ENCODE measurements at places on chromosomes 16 and 17.

GRCh38 chr17:7356072-7356549, 1.2 kb downstream of the TMEM95 start:
- H3K4me1 ChIP-seq = peaks cover 36% of the 10 kb centered on the region
- H3K27me3 ChIP-seq = no peaks in the 10 kb centered on the region
- H3K4me3 ChIP-seq = no peak overlapping the region
- H3K27ac ChIP-seq = peak overlapping the region; percentile 71
- H3K36me3 ChIP-seq = no peaks in the 10 kb centered on the region

DNA sequence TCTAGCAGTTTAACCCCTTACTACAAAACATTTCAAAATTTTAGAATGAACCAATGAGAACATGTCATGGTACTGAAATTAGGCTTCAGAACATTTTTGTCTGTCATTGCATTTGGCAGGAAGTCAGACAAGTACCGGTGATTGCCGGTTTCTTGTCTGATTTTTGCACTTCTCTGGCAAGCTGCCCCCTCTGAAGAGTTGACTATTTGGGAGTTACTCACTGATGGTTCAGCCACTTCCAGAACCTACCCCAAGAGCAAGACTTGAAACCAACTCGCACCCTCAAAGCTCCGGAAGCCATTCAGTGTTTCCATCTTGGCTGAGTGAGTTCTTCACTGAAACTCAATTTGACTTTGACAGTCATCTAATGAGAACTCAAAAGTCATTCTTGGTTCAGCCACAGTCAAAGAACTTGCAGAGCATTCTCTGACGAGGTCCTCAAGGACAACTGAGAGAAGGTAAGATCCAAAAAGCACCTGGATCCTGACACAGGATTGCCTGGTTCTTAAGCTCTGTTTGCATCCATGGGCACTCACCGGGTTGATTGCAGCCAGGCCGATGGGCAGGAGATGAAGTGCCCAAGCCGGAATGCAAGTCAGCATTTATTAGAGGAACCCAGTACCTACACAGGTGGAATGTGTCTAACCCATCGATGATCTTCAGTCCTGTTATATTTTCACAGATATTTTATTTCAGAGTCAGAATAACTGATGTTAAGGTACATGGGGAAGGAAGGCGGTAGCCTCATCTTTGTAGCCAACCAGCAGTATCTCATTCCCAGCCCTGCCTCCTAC, 93.6 kb downstream of the USP22 start:
- no peak overlapping the region for H3K4me3 ChIP-seq
- DNase-seq = no peak

DNA sequence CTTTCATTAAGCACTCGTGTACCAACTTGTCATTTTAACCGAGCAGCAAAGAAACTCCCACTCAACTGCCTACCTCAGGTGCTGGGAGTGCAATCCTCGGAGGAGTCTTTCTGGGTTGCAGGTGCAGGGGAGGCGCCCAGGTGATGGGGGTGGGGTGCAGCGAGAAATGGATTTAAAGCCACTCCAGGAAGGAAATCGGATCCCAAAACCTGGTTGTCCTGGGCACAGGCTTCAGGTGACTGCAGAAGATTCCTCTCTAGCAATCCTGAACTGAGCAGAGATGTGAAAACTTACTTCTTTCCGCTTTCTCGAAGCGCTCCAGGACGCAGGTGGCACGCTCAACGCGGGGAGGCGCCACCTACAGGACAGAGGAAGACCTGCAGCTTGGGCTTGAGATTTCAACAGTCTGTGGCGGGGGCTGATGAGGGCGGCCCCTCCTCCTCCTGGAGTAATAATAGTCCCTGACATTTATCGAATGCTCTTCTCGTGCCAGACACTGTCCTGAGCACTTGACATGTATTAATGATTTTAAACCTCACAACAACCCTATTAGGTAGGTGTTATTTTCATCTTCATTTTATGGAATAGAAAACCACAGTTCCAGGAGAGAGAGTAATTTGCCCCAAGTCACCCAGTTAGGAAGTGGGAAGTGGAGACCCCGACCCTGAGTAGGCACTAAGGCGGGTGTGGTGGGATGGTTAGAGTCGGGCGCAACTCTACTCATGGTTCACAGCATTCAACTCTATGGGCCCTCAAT, 27.2 kb upstream of the SKAP1 start:
- H3K27me3 ChIP-seq = peaks cover 8% of the 10 kb centered on the region
- DNase-seq = peak; percentile 81
- no peaks in the 10 kb centered on the region for H3K36me3 ChIP-seq

GRCh38 chr16:3099732-3100499, 822 bp upstream of the ZSCAN10 start:
- no peaks in the 10 kb centered on the region for H3K36me3 ChIP-seq
- peaks cover 18% of the 10 kb centered on the region for H3K4me1 ChIP-seq
- H3K27ac ChIP-seq = peak overlapping the region; percentile 77
- peak overlapping the region; percentile 64 for H3K4me3 ChIP-seq
- peak; percentile 88 for DNase-seq

- H3K27ac ChIP-seq = no peak overlapping the region
- no peaks in the 10 kb centered on the region for H3K4me1 ChIP-seq
- no peak overlapping the region for H3K4me3 ChIP-seq
- peaks cover 47% of the 10 kb centered on the region for H3K36me3 ChIP-seq
- DNase-seq = no peak
- no peaks in the 10 kb centered on the region for H3K27me3 ChIP-seq
Observed at GRCh38 chr17:42709561-42709960, 27.2 kb downstream of the CNTNAP1 start.

DNA sequence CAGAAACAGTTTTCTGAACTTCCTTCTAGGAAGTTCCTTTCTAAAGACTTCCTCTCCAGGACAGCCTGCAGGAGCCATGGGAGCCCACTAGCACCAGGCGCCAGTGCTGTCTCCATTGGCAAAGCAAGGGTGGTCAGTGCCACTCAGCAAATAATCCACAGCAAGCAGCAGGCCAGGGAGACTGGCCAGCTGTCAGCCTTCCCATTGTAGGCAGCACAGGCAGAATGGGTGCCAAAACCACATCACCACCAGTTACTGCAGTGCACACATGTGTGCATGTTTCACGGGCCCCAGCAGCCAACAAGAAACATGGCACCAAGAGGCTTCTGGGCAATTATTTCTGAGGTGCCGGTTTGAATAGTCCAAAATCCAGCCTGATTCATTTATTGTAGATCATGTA, 26.7 kb downstream of the DNASE1 start:
- H3K36me3 ChIP-seq = peaks cover 47% of the 10 kb centered on the region
- H3K4me1 ChIP-seq = no peaks in the 10 kb centered on the region
- H3K27me3 ChIP-seq = no peaks in the 10 kb centered on the region
- no peak overlapping the region for H3K4me3 ChIP-seq
- no peak overlapping the region for H3K27ac ChIP-seq

DNA sequence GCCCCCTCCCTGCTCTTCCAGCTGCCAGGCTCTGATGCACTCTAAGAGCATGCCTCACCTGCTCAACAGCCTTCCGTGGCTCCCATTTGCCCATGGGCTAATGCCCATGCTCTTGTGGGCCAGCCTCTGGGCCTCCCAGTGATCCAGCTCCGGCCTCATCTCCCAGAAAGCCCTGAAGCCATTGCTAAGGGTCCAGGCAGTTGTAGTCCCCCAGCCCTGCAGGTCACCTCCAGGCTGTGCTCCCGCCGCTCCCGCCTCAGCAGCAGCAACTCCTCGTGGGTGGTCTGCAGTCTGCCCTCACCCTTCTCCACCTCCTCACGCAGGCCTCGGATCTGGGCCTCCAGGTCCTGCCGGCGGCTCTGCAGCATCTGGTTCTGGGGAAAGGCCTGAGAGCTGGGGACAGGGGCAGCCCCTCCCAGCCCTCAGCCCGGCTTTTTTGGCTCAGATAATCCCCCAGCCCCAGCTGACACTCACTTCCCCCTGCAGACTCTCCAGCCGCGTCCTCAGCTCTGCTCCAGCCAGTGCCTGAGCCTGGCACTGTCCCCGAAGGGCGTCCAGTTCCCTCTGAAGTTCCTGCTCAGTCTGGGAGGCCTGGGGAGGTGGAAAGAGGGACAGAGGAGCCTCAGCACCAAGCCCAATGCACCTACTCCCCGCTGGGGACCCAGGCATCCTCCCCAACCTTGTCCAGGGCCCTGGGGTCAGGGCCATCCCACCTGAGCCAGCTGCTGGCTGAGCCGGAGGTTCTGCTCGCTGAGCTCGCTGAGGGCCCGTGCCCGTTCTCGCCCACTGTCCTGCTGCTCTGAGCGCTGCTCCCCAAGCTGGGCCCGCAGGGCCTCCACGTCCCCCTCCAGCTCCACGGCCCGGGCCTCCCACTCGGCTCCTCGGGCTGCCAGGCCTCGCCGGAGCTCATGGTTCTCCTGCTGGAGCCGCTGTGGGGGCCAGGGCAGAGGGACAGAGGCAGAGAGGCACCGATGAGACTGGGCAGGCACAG, 6.2 kb downstream of the BICDL2 start:
- DNase-seq = no peak
- peaks cover 5% of the 10 kb centered on the region for H3K4me1 ChIP-seq
- no peak overlapping the region for H3K4me3 ChIP-seq
- peaks cover 37% of the 10 kb centered on the region for H3K27me3 ChIP-seq
- no peak overlapping the region for H3K27ac ChIP-seq

DNA sequence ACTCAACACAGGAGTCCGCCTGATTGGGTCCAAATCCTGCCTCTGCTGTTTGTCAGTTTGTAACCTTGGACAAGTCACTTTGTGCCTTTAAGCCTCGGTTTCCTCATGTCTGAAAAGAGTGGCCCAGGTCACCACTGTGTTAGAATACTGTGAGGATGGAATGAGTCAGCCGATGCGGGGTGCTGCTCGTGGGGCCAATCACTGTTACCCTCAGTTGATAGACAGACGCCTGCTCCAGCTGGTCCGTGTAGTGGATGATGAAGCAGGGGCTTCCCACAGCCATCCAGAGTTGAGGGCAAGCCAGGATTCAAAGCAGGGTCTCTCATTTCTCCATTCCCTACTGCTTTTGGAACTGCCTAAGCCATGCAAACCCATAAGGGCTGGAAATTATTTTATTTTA, 5.8 kb downstream of the FBXL19 start:
- DNase-seq = no peak
- no peak overlapping the region for H3K27ac ChIP-seq
- no peaks in the 10 kb centered on the region for H3K27me3 ChIP-seq
- peaks cover 14% of the 10 kb centered on the region for H3K4me1 ChIP-seq
- peaks cover 12% of the 10 kb centered on the region for H3K36me3 ChIP-seq
- H3K4me3 ChIP-seq = no peak overlapping the region

DNA sequence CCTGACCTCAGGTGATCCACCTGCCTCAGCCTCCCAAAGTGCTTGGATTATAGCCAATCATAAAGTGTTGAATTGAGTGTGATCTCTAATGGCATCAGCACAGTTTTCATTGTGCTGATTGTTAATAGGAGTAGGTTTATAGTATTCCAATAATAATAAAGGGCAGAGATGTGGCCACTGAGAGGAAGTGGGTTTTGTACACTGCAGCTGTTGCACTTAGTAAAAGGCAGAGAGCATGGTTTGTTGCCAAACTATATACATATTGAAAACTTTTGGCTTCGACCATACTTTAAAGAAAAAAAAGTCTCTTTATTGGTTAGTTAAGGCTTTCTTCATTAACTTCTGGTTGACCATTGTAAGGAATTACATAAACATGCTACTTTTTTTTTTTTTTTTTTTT, 185.9 kb downstream of the CDK5R1 start:
- H3K36me3 ChIP-seq = peaks cover 4% of the 10 kb centered on the region
- H3K27ac ChIP-seq = no peak overlapping the region
- no peak overlapping the region for H3K4me3 ChIP-seq
- H3K4me1 ChIP-seq = no peaks in the 10 kb centered on the region

- H3K4me3 ChIP-seq = no peak overlapping the region
- H3K27me3 ChIP-seq = no peaks in the 10 kb centered on the region
- no peak for DNase-seq
Observed at GRCh38 chr16:4915226-4915761, 21.7 kb downstream of the PPL start.

GRCh38 chr17:31842195-31843069, 16.6 kb downstream of the COPRS start:
- no peaks in the 10 kb centered on the region for H3K36me3 ChIP-seq
- H3K27me3 ChIP-seq = peaks cover 6% of the 10 kb centered on the region
- no peak overlapping the region for H3K4me3 ChIP-seq
- no peaks in the 10 kb centered on the region for H3K4me1 ChIP-seq
- DNase-seq = peak; percentile 83

GRCh38 chr16:2874032-2874911, 8.7 kb upstream of the FLYWCH2 start:
- H3K27ac ChIP-seq = no peak overlapping the region
- peaks cover 35% of the 10 kb centered on the region for H3K27me3 ChIP-seq
- no peaks in the 10 kb centered on the region for H3K4me1 ChIP-seq
- H3K36me3 ChIP-seq = no peaks in the 10 kb centered on the region

GRCh38 chr17:38898812-38899348, 26.5 kb upstream of the LASP1NB start:
- no peak overlapping the region for H3K27ac ChIP-seq
- H3K4me1 ChIP-seq = peaks cover 8% of the 10 kb centered on the region
- peaks cover 29% of the 10 kb centered on the region for H3K36me3 ChIP-seq
- H3K27me3 ChIP-seq = no peaks in the 10 kb centered on the region
- DNase-seq = no peak
